Articular chondrocyte of knee joint (primary cell): ENCODE measurements at places on chromosomes 16 and 17. TPM values are rescaled to one million over a fixed set of nuclear protein-coding genes. Genes with fewer than 3 reads are reported as not detected.

The KRT9 gene
- not detected in 2 replicates for total RNA-seq

The MYADML2 gene
- total RNA-seq = not detected in 2 replicates

The FOXF1 gene
- total RNA-seq = under 0.01 and 0.13 TPM in 2 replicates

The ABCC3 gene
- total RNA-seq = 25.2 and 25.9 TPM in 2 replicates

The GRAP gene
- total RNA-seq = under 0.01 TPM in 1 of 2 replicates, not detected in the other

The PIRT gene
- not detected in 2 replicates for total RNA-seq
